ENCODE measurements at places on chromosomes 16 and 17.

DNA sequence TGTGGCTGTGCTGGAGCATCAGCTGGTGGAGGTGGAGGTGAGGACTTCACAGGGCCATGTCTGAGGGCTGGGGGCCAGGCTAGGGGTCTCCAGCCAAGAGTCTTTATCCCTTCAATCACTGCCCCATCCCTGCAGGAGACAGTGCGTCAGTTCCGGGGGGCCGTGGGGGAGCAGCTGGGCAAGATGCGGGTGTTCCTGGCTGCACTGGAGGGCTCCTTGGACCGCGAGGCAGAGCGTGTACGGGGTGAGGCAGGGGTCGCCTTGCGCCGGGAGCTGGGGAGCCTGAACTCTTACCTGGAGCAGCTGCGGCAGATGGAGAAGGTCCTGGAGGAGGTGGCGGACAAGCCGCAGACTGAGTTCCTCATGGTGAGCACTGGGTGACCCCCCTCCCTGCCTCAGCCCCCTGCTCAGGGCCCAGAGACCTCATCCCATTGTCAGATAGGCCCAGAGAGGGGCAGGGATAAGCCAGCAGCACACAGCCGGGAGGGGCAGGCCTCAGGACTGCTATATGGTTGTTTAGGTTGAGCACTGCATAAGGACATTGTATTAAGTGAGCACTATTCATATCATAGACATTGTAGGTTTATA, 2.3 kb upstream of the PYDC1 start:
- DNase-seq: no peak

- DNase-seq: peak; percentile 88
Observed at GRCh38 chr17:382644-383533, 30.3 kb upstream of the RPH3AL start.

DNA sequence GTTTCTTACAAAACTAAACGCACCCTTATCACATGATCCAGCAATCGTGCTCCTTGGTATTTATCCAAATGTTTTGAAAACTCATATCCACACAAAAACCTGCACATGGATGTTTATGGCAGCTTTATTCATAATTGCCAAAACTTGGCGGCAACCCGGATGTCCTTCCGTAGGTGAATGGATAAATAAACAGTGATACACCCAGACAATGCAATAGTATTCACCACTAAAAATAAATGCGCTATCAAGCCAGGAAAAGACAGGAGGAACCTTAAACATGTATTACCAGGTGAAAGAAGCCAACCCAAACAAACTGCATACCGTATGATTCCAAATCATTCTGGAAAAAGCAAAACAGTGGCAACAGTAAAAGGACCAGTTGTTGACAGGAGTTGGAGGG, 10.0 kb downstream of the SPATA32 start:
- no peak for DNase-seq

- no peak for DNase-seq
Observed at GRCh38 chr16:69408475-69408874, 15.9 kb upstream of the CYB5B start.

DNA sequence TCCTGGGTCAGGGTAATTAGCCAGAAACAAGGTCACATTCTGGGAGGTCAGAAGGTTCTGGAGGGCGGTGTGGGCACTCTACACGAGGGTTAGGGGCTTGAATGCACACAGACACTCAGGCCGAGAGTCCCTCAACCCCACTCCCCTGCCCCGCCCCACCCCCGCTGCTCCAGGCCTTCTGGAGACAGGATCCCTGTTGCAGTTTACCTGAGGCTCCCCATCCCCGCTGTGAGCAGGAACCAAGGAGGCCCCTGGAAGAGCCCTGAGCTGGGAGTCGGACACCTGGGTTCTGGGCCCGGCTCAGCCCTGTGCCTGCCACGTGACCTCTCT, 4.4 kb upstream of the ACTG1 start:
- no peak for DNase-seq

GRCh38 chr17:31051506-31051905, 43.3 kb upstream of the NF1 start:
- DNase-seq: no peak

GRCh38 chr17:38461683-38462082, 33.4 kb downstream of the ARHGAP23 start:
- DNase-seq: no peak

GRCh38 chr17:80936218-80936617, 55.4 kb upstream of the CHMP6 start:
- no peak for DNase-seq

Data from brain microvascular endothelial cell (primary cell).